ENCODE measurements at places on chromosomes 3 and 15.

- DNase-seq: no peak
Observed at GRCh38 chr15:95979286-95979685, 351.2 kb upstream of the NR2F2 start.

DNA sequence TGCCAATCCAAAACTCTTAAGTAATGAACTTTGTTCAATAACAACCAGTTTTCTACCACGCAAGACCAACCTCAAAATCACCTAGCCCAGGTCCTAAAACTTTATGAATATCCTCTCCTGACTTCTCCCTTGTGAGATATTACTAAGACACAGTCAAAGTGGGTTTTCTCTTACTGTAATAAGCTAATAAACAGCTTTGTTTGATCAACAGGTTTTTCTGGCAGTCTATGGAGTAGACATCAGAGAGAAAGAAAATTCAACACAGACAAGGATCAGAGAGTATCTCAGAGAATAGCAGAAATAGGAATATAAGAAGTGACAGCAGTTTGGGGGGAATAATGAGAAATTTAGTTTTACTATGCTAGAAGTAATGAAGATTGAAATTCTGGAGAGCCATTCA lies 79.6 kb downstream of the NR2E3 start:
- DNase-seq: no peak

GRCh38 chr15:55587321-55588069 lies 650 bp downstream of the PYGO1 start:
- DNase-seq: no peak

DNA sequence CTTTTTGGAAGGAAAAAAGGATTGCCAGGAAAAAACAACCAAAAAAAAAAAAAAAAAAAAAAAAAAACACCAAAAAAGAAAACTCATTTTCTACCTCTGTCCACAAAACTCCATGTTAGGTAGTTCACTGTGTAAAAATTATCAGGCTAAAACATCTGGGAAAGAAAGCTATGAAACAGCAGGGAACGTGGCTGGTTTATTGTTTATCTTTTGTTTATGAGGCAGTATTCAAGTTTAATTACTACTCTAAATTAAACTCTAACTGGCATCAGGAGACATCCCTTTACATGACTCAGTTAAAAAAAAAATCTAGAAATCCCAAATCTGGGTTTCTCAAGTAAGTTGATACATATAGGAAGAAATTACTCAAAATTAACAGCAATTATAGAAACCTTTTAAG lies 21.8 kb downstream of the MEIS2 start:
- no peak for DNase-seq

DNA sequence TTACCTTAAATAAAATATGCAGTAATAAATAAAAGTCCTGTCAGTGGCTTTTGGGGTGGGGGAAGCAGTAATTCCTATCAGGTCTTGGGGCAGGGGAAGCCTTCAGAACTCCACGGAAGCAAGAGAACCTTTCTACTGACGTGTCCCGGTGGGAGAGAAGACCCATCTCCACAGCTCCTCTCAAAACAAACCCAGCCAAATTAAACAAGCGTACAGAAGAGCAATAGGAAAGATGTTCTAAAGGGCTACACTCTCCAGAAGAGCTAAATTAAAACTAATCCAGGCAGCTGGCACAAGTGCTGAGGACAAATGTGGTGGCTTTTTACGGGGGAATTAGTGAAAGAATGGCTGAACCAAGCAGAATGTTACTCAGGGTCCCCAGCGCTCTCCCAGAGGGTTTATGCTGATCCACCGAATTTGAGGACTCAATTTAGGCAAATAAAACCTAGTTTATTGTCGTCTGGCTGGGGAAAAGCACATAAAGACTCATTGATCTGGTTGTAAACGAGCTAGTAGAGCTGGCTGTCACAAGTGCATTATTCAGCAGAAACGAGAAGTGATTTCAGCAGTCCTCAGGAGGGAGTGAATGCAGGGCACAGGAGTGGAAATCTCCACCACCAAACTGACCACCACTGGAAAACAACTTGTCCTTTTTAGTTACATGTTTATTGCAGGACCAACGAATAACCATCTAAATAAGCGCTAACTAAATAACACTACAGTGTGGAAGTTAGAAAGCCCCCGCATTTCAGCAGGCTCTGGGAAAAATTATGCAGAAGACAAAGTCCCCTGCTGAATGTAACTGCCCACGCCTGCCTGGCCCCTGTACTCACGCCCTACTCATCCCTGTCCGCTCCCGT lies 13.5 kb downstream of the BFSP2 start:
- DNase-seq: no peak

DNA sequence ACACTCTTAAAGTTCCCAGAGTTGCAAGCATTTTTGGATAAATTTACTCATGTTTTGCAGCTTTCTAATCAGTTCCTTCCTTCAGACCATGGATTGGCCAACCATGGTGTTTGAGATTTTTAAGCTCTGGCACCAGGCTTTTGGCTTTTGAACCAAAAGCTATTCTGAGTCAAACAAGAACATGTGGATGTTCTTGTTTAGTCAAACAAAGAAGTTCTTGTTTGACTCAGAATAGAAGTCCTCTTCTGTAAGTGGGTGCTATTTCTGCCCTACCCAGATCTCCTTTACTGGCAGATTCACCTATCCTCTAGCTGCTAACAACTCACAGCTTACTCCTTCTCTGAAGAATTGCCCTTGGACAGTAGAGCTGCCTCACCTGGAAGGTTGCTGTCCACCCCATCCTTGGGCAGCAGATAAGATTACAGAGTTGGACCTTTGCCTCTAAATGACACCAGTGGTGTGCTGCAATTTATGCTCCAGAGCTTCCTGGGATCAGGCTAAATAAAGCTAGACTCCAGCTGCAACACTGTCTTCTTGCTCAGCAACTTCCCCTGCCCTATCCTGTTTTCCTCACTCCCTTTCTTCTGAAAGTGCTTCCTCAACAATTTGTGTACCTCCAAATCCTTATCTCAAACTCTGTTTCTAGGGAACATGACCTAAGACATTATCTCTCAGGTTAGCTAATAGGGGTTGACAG lies 65.6 kb downstream of the COL6A6 start:
- no peak for DNase-seq

DNA sequence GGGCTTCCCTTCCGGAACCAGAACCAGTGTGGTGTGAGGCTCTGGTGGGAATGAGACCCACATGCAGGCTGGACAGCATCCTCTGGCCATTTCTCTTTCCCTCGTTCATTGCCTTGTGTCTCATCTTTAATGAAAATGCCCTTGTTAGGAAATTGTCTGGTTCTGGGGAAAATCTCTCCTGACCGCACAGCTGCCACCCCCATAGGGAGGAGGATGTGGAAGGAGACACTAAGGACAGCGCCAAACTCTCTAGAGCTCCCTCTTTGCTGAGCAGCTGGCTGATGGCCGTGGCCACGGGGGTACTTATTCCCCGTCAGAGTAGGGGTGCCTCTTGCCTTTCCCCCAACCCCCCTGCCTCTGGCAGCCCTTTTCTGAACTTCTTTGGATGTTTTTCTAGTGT lies 297.6 kb upstream of the C2CD4B start:
- DNase-seq: no peak

DNA sequence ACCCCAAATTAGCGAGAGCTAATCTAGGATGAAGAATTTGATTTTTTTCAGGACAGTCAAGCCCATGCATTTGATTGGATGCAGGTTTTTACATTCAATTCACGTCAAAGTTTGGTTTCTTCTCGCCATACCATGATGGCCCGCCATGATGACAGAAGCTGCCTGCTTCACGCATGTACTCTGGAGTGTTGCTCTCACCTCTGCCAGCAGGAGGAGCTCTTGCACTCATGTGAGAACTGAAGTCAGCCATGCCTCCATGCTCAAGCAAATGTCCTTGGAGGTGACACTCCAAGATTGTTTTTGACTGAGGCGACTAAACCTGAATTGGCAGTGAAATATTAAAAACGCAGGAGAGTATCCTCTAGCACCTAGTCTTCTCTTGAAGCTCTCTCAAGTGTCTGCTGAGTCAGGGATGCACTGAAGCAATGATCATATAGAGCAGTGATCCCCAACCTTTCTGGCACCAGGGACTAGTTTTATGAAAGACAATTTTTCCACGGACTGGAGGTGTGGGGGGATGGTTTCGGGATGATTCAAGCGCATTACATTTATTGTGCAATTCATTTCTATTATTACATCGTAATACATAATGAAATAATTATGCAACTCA lies 120.9 kb downstream of the SAMMSON start:
- DNase-seq: peak; percentile 71

Measured in GDM1 (cell line).